ENCODE measurements at places on chromosomes 4 and X.

DNA sequence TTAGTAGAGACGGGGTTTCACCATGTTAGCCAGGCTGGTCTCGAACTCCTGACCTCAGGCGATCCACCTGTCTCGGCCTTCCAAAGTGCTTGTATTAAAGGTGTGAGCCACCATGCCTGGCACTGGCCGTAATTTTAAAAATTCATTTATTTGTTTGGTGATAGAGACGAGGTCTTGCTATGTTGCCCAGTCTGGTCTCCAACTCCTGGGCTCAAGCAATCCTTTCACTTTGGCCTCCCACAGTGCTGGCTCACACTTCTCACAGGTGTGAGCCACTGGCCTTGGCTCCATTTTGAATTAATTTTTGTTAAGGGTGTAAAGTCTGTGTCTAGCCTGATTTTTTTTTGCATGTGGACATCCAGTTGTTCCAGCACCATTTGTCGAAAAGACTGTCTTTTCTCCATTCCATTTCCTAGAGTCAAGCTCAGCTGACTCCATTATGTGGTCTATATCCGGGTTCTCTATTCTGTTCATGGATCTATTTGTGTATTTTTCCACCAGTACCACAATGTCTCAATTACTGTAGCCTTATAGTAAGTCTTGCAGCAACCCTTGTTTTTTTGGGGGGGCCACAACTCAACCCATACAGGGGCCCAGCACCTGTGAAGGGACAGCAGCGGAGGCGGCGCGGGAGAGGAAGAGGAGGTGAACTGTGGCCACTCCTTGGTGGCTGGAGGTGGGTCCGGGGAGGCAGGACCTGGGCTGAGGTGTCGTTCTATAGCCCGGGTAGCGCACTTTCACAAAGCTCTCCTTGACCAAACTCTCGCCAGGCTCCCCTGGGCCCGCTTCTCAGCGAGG, 1.5 kb upstream of the NSD2 start:
- DNase-seq = no peak

DNA sequence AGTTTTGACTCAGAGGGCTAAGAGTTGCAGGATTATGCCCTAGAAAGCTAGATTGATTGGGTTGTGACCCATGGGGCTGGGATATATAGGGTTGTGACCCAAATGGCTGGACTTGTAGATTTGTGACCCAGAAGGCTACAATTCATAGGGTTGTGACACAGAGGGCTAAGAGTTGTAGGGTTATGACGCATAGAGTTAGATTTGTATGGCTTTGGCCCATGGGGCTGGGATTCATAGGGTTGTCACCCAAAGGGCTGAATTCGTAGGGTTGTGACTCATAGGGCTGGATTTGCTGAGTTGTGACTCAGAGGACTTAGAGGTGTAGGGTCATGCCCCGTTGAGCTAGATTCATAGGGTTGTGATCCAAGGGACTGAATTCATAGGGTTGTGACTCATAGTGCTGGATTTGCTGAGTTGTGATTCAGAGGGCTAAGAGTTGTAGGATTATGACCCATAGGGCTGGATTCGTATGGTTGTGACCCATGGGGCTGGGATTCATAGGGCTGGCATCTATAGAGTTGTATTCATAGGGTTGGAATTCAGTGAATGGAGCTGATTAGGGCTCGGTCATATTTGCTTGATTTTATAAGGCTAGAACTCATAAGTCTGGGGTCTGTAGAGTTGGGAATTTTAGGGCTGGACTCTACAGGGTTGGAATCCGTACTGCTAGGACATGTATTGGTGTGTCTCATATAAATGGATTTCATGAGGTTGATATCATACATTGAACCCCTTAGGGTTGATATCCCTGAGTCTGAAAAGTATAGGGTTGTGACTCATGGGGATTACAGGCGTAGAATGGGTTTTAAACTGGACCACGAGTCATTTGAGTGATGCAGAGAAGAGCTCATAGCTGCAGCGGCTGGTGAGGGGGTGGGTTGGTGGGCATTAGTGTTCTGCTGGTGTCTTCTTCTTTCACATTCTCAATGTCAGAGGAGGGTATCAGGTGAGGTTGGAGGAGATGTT, 125.7 kb downstream of the CRLF2 start:
- no peak for DNase-seq

DNA sequence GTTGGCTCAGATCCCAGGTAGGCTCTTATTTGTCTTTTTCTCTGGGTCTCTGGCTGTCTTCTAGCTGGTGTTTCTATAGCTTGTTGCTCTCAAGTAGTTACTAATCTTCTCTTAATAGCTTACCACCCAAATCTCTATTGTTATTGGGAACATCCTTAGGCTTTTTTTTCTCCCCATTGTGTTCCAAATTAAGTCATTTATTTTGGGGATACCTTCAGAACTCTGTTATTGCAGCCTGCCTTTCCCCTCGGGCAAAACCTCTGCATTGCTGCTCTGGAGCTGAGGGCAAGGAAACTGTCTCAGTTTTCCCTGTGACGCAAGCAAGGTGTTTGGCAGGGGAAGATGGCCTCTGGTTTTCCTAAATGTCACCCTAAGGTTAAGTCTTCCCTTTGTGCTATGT, 338.1 kb upstream of the ZCCHC13 start:
- no peak for DNase-seq

DNA sequence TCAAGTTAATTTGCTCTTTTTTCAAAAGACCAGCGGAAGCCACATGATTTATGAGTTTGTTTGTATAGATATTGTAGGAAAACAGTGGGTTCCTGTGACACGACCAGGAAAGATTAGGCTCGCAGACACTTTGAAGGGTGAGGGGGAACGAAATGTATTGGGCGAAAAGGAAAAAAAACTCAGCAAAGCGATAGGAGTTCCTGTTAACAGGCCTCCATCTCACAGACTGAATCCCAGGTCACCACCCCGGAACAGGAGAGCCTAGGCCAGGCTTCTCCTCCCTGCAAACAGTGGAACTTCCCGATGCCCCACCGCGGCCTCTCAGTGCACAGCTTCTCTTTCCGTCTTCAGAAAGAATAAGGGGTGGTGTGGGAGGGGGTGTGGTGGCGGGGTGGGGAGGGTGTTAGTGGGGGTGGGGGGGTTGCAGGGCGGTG, 181.8 kb upstream of the GPRIN3 start:
- no peak for DNase-seq

GRCh38 chrX:109704563-109704962, 28.5 kb downstream of the ACSL4 start:
- DNase-seq = no peak

GRCh38 chr4:170428929-170429328, 339.2 kb upstream of the AADAT start:
- no peak for DNase-seq

Measured in SHP77 (cell line).